ENCODE measurements at places on chromosomes 2 and 18. TPM values are rescaled to one million over a fixed set of nuclear protein-coding genes. Genes with fewer than 3 reads are reported as not detected.

Gene LAPTM4A
- polyA plus RNA-seq, result 284 TPM

Gene ATP6V1B1
- polyA plus RNA-seq, result 2.5 TPM

Gene BMP10
- not detected for polyA plus RNA-seq

Gene KATNAL2
- polyA plus RNA-seq, result 4.0 TPM

Gene RBM43
- polyA plus RNA-seq, result 4.4 TPM

Gene ANKRD53
- not detected for polyA plus RNA-seq

Gene CPO
- 0.13 TPM for polyA plus RNA-seq

Gene AOX1
- 5.4 TPM for polyA plus RNA-seq

Gene LTBP1
- 24.2 TPM for polyA plus RNA-seq

Gene LYG1
- 2.9 TPM for polyA plus RNA-seq

Gene AQP12B
- polyA plus RNA-seq, result not detected

GRCh38 chr2:70671092-70671675, 96.8 kb downstream of the ADD2 start:
- no peak for DNase-seq

GRCh38 chr18:79772865-79773696, 24.7 kb upstream of the KCNG2 start:
- no peak for DNase-seq

DNA sequence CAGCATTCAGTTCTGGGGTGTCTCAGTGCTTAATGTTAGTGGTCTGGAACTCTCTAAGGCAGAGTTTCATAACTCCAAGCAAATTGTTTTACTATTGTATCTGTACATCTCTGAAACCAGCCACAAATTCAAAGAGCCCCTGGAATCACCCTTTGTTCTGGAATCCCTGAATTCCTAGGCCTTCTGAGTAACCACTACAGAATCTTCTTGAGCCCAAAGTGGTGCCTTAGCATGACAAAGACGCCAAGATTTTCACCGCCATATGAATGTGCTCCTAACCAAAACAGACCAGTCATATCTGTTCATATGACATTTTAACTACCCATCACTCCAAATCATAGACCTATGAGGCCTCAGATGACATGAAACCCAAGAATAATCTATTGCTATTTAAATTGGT, 668.1 kb downstream of the EPHA4 start:
- no peak for DNase-seq

DNA sequence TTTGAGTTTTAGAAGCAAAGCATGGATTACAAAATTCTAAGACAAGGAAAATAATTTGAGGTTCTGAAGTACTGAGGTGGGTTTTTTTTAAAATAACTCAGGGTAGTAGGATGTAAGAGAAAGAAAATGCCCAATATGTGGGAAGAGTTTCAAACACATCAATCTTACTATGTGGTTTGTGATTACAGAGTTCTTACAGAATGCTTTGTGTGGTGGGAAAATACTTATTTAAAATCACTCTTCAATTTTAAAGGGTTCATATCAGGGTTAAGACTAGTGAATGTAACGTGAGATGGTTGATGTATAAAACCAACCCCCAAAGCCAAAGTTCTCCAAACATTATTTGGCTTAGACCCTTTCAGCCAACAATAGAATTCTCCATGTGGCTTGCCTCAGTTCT, 173.5 kb downstream of the UBE2E3 start:
- DNase-seq, result no peak

DNA sequence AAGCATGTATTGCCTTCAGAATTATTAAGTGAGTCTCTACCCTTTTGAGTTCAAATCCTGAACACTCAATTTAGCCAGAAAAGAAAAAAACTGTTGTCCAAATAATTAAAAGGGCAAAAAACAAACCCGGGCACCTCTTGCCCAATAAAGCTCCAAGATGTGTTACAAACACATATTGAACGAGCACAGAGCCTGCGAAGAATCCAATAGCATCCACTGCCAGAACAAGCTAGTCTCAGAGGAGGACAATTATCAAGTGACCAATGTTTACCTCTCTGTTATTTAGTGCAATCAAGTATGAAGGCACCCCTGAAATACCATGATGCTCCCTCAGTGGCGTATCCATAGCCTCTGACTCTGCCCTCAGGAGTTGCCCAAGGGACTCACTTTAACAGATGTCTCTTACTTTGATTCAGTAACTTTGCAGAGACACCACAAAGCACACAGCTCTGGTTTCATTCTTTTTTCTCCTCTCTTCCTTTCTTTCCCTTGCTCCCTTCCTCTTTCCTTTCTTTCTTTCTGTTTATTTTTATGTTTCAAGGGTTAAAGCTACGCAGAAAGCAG, 93.5 kb upstream of the SPATS2L start:
- no peak for DNase-seq

GRCh38 chr2:32516567-32516966, 111.3 kb upstream of the TTC27 start:
- DNase-seq, result no peak

DNA sequence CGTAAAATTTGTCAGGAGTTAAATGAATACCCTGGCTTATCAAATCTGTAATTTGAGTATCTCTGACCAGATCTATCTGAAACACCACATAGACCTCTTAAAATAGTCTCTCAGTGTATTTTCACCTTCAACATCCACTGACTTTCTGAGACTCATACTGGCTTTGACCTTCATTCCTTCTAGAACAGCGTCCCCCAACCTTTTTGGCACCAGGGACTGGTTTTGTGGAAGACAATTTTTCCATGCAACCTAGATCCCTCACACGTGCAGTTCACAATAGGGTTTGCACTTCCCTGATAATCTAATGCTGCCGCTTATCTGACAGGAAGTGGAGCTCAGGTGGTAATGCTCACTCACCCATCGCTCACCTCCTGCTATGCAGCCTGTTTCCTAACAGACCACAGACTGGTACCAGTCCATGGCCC, 3.2 kb downstream of the NBAS start:
- DNase-seq, result no peak

DNA sequence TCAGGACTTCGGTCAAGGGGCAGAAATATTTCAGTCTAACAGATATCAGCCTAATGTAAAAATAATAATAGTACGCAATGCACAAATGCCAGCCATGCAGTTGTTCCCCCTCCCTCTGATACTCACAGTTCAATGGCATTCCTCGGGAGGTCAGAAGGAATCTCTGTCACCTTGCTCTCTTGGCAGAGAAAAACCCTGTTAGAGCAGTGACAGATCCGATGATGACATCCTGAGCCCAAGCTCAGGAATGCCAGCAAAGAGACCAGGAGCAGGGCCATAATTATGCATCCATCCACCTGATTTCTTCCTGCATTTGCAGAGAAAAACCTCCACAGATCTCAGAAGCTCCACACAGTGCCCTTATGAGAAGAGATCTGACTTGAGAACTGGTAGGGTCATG, at the start of gene FSHR:
Gene FSHR, minus strand, starts transcription at position 376 of the 400 bp plus-strand sequence. Its CDS starts 98 bp downstream, at position 278.
- DNase-seq, result no peak
